ENCODE measurements at places on chromosomes 12 and 14. TPM values are rescaled to one million over a fixed set of nuclear protein-coding genes. Genes with fewer than 3 reads are reported as not detected.

GRCh38 chr12:80412343-80412953, 31.6 kb upstream of the PTPRQ start:
- DNase-seq: no peak

DNA sequence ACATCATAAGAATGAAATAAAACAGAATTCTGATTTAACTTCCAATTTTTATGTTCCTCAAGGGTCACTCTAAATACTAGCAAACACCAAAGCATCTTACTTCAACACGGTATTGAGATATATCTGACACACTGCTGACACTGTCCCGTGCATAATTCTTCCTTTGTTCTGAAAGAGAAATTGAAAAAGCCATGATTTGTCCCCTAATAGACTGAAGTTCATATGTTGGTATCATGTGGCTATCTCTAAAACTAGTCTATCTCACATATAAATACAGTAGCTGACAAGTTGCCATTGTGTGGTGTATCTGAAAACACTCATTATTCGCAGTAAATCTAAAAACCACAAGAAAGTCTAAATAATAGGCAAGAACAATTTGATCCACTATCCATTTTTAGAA, 118.4 kb downstream of the EPS8 start:
- no peak for DNase-seq

DNA sequence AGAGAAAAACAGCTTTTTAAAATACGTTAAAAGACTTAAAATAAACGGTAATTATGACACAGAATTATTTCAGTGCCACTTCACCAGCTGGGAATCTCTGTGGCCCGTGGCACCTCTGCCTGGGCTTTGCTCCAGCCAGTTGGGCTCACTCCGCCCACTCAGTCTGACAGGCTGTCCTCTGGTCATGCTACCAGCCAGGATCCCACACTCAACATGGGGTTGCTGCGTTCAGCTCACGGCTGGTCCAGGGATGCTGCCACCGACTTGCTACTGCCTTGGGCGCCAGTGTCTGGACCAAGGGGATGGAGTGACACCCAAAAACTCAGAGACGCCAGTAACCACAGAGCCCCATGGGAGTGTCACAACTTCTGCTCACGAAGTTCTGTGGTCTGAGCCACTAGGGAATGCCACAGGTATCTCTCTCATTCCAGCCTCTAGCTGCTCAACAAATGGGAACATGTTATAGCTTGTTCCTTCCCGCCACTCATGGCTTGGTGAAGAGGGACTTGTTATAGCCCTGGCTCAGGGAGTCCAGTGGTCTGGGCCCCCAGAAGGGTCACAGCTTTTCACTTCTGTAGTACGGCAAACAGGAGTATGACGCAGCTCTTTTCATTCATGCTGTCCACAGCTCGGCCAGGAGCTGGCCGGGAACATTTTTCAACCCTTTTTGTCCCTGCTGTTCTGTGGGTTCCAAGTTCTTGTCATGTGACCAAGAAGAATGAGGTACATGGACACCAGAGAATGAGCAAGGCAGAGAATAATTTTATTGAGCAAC, 23.4 kb upstream of the ATXN7L3B start:
- DNase-seq: no peak

GRCh38 chr12:21989819-21990412, 48.7 kb upstream of the ABCC9 start:
- peak; percentile 60 for DNase-seq

DNA sequence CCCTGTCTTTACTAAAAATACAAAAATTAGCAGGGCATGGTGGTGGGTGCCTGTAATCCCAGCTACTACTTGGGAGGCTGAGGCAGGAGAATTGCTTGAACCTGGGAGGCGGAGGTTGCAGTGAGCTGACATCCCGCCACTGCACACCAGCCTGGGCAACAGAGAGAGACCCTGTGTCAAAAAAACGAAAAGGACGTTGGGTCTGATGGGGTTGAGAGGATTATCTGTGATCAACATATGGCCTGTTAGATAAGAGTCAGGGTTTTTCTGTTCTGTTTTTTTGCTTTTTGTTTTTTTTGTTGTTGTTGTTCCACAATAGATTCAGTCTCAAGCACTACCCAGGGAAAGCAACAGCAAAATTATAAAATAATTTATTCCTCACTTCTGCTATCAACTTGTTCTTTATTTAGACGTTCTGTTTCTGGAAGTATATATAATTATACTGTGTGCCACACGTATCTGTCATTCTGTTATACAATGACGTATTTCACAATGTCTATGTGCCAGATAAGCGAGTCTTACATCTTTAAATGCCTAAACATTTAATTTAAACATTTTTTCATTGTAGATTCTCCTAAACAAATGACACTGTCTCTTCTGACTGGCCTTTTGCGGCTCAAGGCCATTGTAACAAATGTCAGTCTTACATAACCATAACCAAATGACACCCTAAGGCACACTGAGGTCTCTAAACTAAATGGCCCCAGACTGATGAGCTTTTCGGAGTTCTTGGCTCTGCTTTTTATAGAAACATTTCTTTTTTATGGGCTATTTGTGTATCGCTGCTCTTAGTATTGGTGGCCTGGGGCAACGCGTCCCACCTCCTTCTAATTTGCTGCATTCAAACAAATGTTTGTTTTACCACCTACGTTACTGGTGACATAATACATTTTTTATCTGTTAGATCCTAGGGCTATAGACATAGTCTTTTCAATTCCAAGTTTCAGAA, 7.2 kb upstream of the P2RX4 start:
- DNase-seq: no peak

DNA sequence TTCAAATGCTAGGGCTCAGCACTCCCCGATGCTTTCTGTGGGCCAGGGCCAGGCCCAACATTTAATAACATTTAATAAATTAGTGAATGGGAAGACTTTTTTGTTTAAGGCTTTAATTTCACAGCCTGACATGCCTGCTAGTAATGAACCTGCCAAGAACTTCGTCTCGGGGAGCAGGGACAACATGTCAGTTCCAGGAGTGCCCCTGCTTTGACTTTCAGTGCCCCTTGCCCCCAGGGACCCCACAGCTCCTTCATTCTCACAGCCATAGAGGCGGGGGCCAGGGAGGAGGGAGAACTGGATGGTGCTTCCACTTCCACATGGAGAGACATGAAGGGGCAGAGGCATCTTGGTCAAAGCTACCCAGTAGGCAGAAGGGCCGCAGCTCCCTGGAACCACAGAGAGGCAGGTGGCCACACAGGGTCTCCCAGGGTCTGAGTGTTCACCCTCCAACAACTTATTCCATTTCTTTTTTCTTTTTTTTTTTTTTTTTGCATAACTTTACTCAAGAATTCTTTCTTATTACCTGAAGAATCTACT, 66.0 kb upstream of the DDX11 start:
- no peak for DNase-seq

GRCh38 chr14:92254786-92255185, 68.2 kb upstream of the SLC24A4 start:
- DNase-seq: no peak

Gene CRACR2A
- total RNA-seq: 7.6 TPM

Gene CLEC2B
- 0.89 TPM for total RNA-seq

Gene SLC24A4
- total RNA-seq: 0.45 TPM

Gene RNASE7
- total RNA-seq: not detected

Gene KRT78
- total RNA-seq: not detected

Gene L3HYPDH
- total RNA-seq: 8.8 TPM

All from stomach (tissue), 19 donors.